ENCODE measurements at places on chromosomes 6 and 20.
A peak's percentile ranks its signal among the peaks of the same experiment; 100 is the strongest.

DNA sequence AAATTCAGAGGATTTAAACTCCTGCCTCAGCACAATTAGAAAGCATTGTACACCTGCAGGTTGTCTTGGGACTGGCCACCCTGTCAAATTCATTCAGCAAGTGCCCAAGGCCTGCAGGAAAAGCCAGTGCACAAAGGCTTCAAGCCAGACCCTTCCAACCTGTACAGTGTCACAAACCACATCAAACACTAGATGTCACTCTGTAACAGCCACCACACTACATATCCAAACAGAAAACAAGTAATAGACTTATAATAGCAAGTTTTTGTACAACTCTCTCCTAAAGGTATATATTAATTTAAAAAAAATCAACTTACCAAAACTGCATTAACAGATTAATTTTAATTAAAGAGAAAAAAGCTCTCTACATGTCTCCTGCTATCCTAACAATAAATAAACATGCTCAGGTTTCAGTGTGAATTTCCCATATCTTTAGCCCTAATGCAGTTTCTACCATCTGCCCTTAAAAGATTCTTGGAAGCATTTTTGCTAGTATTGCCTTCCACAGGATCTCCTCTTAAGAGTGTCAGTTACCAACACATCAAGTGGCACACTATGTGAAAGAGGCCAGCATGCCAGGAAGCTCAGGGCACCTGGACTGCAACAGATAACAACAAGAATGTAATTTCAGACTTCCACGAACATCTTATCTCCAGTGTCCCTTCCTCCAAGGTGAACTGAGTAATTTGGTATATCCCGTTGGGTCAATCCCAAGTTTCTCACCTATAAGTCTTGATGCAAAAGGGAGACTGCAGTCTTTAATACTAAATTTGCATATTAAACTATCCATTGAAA is 47.5 kb downstream of the RALGAPA2 start:
- peak; percentile 77 for DNase-seq

GRCh38 chr6:154920495-154921200 is 74.5 kb upstream of the TIAM2 start:
- no peak for DNase-seq

DNA sequence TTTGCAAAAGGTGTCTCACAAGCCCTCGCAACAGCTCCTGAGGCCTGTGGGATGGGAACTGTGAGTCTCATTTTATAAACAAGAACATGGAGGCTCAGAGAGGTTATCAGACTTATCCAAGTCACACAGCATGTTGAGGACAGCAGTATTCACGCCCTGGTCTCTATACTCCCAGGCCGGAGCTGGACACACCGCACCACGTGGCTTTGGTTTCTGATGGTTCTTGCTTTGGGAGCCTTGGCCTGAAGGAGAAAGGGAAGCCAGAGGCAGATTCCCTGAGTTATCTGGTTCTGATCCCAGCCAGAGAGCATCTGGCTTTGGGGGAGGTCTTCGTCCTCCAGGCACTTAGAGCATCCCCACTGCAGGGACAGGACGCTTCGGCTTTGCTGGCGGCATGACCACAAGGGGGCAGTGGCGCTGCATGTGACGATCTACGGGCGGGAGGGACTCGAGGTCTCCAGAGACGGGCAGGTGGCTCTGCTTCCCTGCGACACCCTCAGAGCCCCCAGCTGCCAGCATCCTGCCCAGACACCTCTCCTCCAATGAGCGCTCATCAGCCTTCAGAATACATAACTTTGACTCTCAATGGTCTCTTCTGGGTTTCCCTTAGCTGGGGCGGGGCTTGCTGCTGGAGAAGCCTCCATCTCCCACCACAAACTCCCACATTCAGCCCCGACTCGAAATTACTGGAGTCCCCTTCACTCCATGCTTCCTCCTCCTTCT is 51.4 kb upstream of the SAYSD1 start:
- peak; percentile 55 for DNase-seq

DNA sequence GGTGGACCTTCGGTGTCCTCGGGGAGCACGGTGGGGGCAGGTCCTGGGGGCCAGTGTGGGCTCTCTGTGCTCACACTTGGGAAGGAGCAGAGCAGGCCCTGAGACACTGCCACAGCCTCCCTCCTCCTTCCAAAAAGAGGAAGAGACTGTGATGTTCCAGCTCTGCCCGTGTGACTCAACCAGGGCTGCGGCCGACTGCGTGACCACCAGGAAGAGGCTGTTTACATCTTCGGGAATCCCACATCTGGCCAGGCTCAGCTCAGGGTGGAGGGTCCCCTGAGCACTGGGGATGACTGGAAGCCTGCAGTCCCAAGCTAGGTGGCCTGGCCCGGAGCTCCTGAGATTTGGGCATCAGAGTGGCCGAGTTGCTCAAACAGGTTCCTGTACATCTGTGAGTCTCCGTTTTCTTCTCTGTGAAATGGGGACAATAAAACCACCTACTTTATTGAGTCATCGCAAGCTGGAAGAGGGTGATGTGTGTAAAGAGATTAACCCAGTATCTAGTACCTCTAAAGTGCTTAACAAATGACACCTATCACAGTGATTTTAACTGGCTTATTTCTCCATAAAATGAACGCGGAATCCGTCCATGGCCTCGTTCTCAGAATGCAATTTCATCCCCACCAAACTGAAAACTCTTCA is 242.1 kb downstream of the DLL1 start:
- DNase-seq: no peak

GRCh38 chr6:43444582-43444981 is 10.8 kb downstream of the DLK2 start:
- no peak for DNase-seq
